ENCODE measurements at places on chromosomes 3 and 15.

- no peak for DNase-seq
Measured at GRCh38 chr15:42640109-42640508, 64.7 kb downstream of the STARD9 start.

DNA sequence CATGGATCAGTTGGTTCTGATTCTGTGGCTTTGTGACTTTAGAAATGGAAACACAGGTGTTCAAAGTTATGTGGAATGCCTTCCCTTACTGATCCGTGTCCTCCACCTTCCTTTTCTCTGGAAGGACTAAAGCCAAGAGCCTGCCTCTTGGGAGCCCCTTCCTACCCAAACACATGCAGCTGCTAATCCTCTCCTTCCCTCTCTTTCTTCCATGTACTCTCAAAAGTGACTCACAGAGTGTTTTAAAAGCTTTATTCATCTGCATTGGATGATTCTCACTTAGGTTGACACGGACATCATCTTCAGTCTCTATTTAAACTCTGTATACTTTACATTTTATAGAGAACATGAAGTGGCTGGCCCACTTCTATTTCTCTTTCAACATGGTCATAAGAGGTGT lies 856.5 kb upstream of the ARPP21 start:
- peak; percentile 10 for DNase-seq

GRCh38 chr3:24495326-24495994 lies 810 bp upstream of the THRB start:
- DNase-seq: no peak

- peak; percentile 18 for DNase-seq
Measured at GRCh38 chr3:94525043-94525442, 462.2 kb downstream of the NSUN3 start.

DNA sequence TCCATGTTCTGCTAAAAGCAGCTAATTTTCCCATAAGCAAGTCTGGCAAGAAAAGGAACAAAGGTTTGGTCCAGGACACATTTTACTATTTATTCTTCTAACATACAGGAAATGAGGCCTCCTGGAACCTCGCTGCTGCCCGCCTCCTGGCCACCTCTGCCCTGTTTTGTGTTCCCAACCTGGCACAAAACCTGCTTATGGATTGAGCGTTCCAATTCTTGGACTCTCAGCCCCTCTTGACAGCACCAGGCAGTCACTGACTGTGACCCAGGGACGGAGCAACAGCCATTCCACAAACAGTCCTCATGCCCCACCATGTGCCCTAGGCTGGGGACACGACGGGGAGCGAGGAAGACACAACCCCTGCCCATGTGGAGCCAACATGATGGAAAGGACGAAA lies 11.6 kb upstream of the SSUH2 start:
- no peak for DNase-seq

DNA sequence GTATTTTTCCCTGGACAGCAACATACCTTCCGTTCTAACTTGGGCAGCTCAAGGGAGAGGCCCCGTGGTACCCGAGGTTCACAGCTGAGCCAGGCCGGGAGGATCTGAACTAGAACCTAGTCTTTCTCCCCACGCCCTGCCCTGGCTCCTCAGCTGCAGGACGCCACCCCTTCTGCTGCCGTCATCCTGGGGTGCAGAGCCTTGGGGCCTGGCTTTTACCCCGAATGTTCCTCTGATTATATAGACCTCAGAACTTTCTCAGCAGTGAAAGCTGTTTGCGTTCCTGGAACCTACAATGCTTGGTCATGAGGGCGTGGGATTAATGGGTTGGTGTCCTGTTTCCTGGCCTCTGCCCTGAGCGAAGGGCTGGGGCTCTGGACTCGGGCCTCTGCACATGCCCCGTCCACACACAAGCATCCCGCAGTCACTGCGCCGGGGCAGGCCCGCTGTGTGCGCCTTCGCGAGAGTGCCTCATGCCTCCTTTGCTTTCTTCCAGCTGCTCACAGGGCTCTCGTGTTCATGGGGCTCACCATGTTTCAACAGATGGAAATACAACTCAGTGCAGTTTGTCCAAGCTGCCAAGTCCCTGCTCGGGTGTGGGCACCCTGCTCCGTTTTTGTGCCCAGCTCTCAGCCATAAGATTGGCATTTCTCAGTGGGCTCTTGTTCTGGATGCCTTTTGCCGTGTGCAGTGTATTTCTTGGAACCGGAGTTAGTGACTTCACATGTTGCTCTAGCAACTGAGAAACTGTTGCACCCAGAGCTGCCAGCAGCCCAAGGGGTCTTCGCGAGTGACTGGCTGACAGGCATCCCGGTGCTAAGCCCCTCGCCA lies 20.4 kb downstream of the SYNM start:
- DNase-seq: no peak
